Liver (tissue), 10 donors: ENCODE measurements at places on chromosomes 6 and 20. TPM values are rescaled to one million over a fixed set of nuclear protein-coding genes. Genes with fewer than 3 reads are reported as not detected.

DNA sequence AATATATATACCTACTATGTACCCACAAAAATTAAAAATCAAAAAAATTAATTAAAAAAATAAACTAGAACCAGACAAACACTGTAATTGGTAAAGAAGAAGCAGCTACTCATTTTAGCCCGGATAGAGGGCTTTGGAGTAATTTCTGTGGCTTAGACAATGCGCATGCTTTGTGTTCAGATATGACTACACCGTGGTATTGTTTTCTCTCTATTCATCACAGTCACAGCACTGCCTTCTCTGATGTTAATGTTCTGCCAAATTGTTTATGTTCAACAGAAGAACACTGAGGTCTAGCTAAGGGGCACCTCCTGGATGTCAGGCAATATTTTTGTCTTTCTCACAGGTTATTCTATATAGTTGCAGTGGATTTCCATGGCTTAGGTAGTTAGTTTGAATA lies 77.5 kb upstream of the GJE1 start:
- no peak for DNase-seq

GRCh38 chr6:3813150-3813780 lies 35.9 kb upstream of the FAM50B start:
- DNase-seq = no peak

GRCh38 chr6:45990162-45990561 lies 25.5 kb downstream of the CLIC5 start:
- DNase-seq = no peak

- DNase-seq = no peak
Measured at GRCh38 chr6:168231393-168231957, 88.1 kb downstream of the DACT2 start.

GRCh38 chr20:46820682-46821081 lies 74.0 kb upstream of the EYA2 start:
- DNase-seq = no peak

- DNase-seq = no peak
Measured at GRCh38 chr6:102474041-102474807, 1080.7 kb downstream of the GRIK2 start.

DNA sequence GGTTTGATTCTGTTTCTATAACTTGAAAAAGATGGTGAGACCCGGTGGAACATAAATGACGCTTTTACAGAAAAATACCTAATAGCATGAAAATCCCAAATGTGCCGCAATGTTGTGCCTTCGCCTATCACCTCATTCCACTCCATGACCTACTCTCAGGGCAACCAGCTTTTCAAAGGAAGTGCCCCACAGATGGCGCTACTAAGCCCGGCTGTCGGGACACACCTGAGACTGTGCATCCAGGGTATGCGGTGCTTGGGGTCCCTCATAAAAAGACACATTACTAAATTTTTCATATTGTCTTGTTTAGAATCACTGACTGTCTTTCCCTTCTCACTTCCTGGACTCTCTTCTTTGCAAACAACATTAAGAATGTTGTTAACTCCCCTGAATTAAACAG lies 145.5 kb upstream of the RPS6KA2 start:
- no peak for DNase-seq

DNA sequence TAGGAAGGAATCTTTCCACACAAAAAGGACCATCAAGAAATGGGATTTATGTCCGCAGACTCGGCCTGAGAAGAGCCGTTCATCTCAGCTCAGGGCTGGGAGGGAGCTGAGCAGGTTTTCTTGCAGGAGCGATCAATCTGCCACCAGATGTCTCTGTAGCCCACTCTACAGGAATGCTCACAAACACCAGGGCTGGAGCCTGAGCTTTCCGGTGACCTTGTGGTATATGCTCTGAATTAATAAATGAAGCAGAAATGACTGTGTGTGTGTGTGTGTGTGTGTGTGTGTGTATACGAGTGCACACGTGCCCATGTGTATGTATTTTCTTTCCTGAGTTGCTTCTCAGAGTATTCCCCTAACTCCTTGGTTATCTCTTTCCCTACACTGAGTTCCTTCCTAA lies 12.0 kb downstream of the CD83 start:
- no peak for DNase-seq

DNA sequence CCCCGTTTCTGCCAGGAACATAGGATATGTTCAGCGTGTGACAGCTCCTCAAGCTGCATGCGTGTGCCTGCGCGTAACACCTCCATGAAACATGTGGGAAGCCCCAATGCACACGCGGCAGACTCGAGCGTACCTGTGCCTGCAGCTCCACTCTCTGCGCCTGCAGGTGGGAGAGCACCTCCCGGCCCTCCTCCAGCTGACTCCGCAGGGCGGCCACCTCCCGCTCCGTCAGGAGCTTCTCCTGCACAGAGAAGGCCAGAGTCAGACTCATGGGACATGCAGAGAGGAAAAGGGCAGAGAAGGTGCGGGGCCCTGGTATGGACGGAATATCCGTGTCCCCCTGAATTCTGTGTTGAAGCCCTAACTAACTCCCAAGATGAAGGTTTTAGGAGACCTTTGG lies 22.4 kb downstream of the BFSP1 start:
- no peak for DNase-seq

- DNase-seq = no peak
Measured at GRCh38 chr6:85006362-85006761, 242.0 kb upstream of the TBX18 start.

DNA sequence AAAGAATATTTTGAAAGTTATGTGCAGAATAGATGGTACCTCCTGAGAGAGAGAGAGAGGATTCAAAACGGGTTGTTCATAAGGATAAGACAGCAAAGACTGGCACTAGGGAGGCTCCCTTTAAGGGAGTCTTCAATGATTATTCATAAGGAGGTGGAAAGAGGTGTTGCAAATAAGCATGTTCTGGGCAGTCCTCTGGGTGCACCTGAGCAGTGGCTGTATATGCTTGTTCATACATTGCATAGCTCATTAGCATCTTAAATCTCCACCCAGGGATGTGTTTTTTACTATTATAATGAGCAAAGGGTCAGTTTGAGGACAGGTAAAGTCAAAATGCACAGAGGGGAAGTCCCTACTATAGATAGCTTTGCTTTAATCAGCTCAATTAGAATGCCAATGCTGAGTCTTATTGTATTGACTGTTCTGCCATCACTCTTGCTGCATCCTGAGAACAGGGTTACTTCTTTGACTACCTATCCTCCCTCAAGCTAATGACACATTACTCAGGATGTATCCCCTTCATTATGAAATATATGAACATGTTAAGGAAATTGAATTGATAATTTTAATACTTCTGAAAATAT lies 10.0 kb upstream of the SIRPG start:
- no peak for DNase-seq

GRCh38 chr20:56483970-56484369 lies 15.5 kb downstream of the RTF2 start:
- DNase-seq = no peak

DNA sequence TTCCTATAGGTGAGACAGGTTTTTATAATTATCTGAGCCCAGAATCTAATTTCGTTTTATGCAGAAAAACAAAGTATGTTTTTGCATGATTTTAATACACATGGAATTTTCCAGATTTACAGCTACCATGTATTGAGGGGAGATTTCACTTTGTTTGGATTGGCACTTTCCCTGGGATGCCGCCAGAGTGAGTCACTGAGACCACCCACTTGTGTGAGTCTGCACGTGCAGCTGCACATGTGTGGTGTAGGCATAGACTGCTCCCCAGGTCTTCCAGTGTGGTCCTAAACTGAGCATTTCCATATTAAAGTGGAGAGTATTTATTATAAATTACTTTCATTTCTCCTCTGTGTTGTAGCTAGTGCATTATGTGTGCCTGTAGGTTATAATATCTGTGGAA lies 186.8 kb downstream of the UBE3D start:
- no peak for DNase-seq

DNA sequence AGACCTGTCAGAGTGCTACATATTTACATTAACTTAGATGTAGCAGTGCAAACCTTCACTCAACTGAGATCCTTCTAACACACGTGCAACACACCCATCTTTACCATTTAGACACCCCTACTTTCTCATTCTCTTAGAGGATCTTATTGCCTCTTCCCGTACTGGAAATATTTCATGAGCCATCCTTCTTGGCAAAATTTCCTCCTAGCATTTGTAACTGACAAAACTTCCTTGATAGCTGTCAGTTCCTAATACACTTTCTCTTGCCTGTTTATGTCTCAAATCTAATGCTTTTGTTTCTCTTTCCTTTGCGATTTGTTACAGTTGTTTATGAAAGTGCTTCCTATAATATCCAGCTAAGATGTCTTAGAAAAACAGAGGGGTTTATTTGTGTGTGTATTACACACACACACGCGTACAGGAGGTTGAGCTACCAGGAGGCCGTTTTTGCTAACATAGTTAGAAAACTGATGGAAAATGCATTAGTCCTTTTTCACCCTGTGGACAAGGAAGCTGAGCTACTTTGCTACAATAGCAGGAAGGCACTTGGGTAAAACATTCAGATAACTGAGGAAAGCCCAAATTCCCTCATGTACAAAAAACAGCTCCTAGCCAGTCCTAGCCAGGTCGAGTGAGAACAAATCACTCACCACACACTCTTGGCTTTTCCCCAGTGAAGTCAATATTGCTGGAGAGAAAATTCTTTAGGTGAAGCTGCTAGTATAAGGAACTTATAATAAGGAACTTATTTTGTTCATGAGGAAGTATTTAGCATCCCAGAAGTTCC lies 153.6 kb downstream of the NFATC2 start:
- DNase-seq = no peak

DNA sequence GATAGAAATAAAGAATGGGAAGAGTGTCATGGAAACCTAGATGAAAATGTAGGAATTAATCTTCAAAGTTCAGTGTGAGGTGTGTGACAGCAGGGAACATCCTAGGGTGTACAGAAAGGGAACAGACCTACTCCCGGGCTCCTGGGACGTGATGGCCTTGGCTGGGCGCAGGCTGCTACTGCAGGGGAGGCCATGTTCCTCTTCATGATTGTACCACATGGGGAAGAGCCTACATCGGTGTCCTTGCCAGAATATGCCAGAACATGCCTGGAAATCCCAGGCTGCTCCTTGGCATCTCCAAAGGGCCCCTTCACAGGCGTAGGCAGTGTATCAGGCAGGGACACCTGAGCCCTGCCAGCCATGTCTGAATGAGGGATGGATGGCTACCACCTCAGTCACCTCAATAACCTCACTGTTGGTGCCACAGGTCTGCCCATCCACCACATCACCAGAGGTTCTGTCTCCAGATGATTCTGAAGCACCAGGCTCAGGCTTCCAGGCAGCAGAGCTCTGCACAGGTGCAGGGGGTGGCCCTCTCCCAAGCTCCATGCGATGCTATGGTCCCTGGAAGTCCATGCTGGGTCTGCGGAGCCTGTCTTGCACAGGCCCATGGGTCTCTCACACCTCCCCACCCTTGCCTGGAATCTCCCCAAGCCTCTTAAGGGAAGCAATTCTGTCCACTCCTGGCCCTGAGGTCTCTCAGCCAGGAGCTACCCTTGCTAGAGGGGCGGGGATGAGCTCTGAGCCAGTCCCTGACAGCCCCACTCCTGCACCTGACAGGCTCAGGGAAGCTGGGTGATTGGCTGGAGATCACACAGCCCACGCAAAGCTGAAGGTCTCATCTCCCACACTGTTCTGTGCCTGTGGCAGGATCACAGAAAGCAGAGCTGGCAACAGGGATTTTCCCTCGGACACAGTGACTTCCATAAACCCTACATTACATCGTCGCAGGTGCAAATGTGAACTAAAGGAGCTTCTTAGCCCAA lies 20.2 kb downstream of the RAMACL start:
- no peak for DNase-seq

PBOV1 gene
- not detected for polyA plus RNA-seq

CST7 gene
- 3.7 TPM for polyA plus RNA-seq

VSX1 gene
- not detected for polyA plus RNA-seq

AIG1 gene
- 169 TPM for polyA plus RNA-seq

CGA gene
- polyA plus RNA-seq = not detected

TUBB1 gene
- 0.28 TPM for polyA plus RNA-seq
